ENCODE measurements at places on chromosomes 13 and 19. TPM values are rescaled to one million over a fixed set of nuclear protein-coding genes. Genes with fewer than 3 reads are reported as not detected.

ARHGEF1 gene
- 515 TPM for total RNA-seq

GRCh38 chr19:52258426-52258825, 11.0 kb upstream of the ZNF766 start:
- no peak for DNase-seq

DNA sequence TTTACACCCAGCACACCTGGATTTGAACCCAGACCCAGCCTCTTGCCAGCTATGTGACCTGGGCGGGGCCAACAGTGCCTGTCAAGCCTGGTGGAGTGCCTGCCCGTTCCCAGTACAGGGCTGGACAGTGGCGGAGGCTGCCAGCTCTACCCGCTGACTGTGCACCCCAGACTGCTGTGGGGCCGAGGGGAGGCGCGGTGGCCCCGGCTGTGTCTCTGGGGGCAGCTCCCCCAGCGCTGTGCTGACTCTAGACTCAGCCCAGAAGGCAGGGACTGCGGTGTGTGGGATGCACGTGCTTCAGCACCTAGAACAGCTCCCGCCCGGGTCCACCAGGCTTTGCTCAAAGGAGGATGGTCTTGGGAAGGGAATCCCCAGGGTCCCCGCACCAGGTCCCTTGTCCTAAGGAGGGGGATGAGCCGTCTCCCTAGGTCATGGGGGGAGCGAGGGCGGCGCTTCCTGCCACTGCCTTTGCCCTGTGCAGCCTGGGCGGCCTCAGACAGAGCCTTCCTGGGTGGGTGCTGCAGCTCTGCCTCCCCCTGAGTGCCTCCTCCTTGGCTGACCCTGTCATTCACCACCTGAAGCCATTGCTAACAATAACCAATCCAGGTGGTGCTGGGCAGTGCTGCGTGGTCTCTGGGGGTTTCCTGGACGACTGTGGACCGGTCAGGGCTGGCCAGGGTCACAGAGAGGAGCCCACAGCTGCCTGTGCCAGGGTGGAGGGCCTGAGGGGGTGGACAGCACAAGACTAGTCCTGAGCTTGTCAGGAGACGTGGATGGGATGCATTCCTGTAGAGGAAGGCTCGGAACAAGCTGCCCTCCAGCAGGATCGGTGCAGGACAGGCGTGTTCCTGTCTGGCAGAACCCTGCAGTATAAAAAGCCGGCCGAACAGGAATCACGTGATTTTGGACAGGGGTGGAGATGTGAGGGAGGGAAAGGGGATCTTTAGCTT, 18.6 kb downstream of the TMEM255B start:
- DNase-seq, result peak; percentile 29

DNA sequence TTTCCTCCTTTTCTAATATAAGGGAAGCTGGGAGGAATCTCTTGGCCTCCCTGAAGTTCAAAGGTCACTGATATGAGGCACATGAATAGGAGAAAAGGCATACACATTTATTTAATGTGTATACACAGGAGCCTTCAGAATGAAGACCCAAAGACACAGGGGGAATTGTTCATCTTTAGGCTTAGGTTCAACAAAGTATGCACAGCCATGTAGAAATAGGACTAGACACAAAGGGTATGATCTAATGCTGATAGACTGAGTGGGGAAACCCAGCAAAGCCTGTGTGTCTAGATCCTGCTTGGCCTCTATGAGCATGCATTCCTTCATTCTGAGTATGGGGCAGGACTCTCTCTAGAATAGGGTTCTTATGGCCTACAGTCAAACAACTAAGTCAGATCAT, 177.1 kb upstream of the RFC3 start:
- no peak for DNase-seq

DNA sequence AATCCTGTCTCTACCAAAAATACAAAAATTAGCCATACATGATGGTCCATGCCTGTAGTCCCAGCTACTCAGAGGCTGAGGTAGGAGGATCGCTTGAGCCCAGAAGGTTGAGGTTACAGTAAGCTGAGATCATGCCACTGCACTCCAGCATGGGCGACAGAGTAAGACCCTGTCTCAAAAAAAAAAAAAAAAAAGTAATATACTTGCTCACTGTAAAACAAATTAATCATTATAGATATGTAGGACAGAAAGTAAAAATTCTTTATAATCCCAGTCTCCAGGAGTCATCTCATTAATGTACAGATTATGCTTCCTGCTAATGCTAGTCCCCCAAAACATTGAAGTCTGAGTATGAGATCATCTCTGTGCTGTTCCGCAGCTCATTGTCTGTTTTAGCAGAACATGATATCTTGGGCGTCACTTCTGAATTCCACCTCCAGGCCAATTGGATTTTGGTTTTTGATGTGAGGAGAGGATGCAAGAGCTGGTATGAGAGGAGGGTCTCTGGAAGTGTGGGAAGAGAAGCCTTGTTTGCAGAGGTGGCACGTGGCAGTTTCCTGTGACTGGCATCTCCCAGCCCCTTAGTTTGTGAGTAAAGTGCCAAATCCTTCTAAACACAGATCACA, 75.4 kb upstream of the NPAS1 start:
- no peak for DNase-seq

DNA sequence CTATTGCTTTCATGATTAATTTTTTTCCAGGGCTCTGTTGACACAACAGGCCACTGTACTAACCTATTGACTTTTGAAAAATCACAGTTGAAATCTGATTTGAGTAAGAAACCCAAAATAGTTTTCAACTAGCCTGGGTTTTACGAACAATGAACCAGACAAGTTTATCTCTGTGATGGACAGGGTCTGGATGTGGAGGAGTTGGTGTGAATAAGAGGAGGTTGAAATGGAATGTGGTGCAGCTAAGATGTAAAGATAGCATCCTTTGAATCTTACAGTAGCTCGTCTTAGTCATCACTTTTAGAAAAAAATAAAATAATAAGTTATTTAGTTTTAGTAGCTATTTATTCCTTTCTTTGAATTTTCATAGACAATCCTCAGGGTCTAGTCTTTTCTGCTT, 8.3 kb upstream of the OXGR1 start:
- no peak for DNase-seq

Measured in activated CD8-positive, alpha-beta T cell treated with anti-CD3 and anti-CD28 coated beads, Interleukin-2, amount 10 ng/mL, durations not matched to agents 7 days and 5 days (primary cell).